Aorta (tissue), 5 donors: ENCODE measurements at places on chromosomes 7 and 10.

DNA sequence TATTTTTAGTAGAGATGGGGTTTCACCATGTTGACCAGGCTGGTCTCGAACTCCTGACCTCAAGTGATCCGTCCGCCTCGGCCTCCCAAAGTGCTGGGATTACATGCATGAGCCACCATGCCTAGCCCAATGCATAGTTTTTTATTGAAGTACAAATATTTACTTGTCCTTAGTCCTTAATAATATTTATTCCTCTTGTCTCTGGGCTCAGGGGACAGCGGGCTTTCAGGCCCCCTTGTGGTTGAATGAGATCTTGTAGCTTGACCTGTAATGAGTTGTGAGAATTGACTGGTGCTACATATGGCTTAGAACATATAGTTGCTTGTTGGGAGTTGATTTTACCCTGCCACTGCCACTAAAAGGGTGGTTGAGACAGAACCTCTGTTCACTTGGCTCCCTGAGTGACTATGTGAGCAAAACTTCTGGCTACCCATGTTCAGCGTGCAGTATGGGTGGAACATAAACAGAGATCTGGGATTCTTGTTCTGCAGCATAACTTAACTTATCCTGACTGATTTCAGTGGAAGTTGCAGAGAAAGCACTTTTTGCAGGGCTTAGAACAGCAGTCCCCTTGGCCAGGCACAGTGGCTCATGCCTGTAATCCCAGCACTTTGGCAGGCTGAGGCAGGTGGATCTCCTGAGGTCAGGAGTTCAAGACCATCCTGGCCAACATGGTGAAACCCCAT is 14.9 kb downstream of the CCL26 start:
- DNase-seq: no peak

DNA sequence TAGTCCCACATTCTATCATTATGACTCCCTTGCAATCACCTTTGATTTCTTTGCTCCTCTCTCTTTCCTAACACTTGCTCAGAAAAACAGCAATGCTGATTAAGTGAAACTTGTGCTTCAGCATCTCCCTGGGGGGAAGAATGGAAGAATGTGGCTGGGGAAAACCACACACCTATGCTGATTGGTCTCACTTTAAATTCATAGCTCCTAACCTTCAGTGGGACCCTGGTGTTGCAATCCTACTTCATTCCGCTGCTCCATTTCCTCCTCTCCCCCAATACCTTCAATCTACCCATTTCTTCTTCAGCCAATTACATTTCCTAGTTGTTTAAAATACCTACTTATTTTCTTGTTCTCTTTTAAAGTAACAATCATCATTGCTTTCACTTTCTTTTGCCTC is 1166.7 kb upstream of the C7orf33 start:
- no peak for DNase-seq

- no peak for DNase-seq
These were observed 13.2 kb upstream of the CAMK2B start for GRCh38 chr7:44338600-44338999.

GRCh38 chr7:113202284-113202683 is 83.9 kb upstream of the SMIM30 start:
- no peak for DNase-seq

DNA sequence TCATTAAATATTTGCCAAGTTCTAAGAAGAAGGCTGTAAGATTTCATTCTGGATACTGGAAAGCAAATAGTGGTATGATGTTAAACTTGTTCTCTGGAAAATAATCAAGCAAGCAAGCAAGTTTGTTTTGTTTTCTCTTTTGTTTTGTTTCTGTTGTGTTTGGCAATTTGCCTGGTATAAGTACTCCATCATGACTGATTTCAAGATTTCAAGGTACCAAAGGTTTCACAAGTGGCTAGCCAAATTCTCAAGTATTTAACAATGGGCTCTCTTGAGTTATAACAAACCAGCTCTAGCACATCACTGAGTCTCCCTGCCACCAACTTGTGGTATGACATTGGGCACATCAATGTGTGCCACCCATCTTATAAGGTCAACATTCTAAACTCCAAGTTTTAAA is 151.7 kb upstream of the IGFBP3 start:
- no peak for DNase-seq

- no peak for DNase-seq
These were observed 832 bp downstream of the XRCC2 start for GRCh38 chr7:152674860-152675758.

- DNase-seq: no peak
These were observed 24.9 kb downstream of the CALD1 start for GRCh38 chr7:134804351-134804750.

DNA sequence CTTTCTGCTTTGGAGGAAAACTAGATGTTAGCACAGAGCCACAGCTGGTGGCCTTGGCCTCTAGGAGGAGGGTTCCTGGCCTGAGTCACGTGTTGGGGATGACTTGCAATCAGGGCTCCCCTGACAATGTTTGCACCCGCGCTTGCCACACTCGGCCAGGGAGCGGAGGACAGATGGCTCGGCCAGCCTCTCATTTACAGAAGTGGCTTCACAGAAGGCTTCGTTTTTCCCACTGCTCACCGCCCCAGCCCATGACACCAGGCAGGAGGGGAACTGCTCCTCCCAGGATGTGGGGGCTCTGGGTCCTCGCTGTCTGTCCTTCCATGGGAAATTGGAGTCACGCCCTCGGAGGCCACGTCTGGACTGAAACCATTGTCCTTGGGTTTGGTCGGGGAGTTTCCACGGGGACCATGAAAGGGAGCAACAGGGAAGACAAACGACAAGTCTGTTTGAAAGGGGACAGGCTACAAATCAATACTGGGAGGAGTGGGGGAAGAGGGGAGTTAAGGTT is 49.6 kb upstream of the UBE3C start:
- DNase-seq: no peak

GRCh38 chr7:27920281-27920946 is 180.5 kb downstream of the TAX1BP1 start:
- no peak for DNase-seq

- DNase-seq: no peak
These were observed 129.2 kb downstream of the GNAI1 start for GRCh38 chr7:80263821-80264220.

DNA sequence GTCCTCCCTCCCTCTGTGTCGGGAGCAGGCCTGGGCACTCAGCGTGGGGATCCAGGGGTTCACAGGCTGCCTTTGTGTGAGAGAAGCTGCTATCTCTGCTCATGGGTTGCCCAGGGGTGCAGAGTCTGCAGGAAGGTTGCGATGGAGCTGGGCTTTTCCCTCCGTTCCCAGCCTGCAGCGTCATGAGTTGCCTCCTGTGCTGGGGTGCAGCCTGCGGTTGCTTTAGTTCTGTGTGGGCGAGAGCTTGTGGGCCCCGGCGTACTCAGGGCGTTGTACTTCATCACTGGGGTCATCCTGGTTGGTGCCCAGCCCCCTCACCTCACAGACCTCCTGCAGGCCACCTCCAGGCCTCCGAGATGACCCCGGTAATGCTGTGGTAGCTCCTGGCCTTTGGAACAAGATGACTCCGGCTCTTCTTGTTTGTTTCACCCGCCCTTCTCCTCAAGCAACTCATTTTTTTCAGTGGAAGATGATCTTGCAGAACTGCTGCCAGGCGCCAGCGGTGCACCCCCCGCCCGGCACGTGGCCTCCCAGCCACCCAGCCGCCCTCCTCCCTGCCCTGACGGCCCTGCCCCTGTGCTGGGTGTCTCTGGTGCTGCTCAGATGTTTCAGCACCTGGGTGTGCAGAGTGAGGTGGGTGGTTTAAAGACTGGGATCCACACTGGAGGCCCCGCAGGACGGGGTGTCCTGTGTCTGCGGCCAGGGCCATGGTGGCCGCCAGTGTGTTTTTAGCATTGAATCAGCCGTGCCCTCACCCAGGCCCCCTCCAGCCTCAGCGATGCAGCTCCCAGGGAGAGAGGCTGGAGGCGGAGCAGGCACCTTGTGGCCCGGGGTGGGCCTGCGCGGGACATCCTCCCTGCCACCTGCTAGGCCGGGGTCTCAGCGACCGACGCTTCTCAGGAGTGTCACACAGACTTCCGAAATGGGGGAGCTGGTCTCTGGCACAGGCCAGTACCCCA is 7.2 kb downstream of the AP5Z1 start:
- no peak for DNase-seq

- DNase-seq: no peak
These were observed 46.2 kb downstream of the NEURL1 start for GRCh38 chr10:103539751-103540150.

GRCh38 chr7:105786520-105787470 is 89.6 kb downstream of the ATXN7L1 start:
- DNase-seq: no peak

DNA sequence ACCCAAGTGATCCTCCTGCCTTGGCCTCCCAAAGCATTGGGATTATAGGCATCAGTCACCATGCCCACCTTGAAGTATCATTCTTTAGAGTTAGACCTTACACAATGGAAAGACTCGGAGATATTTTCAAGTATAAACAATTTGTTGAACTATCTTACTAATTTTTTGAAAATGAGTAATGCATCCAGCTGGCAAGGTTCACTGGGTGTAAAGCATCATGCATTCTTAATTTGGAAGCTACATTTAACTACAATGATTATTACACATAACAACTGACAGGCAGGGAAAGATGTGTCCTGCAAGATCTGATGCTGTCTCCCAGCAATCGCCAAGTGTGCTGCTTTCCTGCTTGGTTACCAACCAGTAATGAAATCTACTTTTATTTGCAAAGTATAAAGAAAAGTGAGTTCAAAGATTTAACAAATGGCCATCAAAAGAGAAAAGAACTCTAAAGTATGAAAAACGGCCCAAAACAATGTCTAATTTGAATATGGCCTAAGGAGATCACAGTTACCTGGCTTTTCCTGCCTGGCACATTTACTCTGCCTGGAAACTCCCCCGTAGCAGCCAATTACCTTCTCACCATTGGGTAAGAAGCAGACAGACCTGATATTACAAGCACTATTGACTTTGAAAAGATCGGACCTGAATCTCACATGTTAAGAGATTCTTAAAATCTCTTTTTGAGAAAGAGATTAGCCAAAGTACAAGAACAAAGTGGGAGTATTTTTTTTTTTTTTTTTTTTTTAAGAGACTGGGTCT is 59.3 kb upstream of the NMT2 start:
- DNase-seq: no peak
